ENCODE measurements at places on chromosomes 5 and 9.

DNA sequence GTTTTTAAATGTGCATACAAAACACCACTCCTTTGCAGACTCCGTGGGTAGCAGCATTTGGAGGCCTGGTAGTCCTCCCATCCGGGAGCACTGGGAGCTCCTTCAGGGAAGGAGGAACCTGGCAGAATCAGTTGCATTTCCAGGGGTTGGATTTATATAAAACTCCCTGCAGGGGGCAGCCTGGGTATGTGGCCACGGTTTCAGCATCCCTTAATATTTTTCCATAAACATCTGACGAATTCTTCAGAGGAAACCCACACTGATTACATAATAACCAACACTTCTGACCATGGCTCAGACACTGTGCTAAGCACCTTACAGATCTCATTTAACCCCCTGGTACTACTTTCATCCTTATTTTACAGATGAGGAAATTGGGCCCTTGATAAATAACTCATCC lies 6.1 kb upstream of the AFAP1L1 start:
- peak; percentile 7 for DNase-seq

DNA sequence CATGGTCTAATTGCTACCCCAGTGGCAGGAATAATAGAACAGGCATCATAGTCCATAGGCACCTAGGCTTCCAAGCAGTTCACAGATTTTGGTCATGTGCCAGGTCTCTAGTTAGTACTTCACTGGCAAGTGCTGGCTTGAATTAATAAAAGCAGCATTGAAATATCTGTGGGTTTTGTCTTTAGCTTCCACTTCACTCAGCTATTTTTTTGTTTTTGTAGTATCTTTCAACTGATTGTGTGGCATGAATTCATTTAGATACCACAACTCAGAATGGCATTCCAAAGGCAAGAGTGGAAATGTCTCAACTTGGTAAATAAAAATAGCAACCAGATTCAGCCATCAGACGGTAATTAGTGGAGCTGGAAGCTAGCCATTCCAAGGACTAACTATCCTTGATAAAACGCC lies 27.9 kb upstream of the ITGA2 start:
- DNase-seq = no peak

GRCh38 chr5:78592735-78593386 lies 55.7 kb downstream of the LHFPL2 start:
- no peak for DNase-seq

DNA sequence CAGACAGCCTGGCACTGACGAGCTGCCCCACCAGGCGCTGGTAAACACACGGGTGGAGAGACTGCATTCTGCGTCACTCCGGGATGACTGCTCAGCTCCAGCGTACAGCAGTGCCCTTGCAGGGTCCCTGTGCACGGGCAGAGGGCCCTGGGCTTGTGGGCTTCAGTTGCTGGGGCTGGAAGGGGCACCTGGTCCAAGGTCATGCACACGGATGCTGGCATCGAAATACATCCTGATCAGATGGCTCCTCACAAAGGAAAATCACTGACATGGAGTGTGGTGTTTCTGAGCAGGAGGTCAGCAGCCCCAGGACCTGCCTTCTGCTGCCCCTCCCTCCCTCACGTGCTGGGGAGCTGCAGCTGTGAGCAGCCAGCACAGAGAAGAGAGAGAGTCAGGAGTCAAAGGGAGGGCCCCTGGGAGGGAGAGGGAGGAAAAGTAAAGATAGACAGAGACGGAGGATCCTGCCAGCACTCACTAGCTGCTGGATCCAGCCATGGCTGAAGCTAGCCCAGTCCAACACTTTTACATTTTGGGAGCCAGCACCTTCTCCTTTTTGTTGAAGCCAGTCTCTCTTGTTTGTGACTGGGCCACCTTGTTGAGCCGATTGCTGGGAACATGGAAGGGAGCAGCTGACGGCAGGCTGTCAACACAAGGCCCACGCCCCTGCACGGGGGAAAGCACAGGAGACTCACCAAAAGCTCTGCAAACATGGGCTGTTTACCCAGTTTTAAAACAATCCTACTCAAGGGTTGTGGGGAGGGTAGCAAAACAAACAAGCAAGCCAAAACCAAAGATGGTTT lies 166.5 kb upstream of the PHYKPL start:
- no peak for DNase-seq

- no peak for DNase-seq
Observed at GRCh38 chr5:113692891-113693457, 179.5 kb downstream of the YTHDC2 start.

- no peak for DNase-seq
Observed at GRCh38 chr9:109297899-109298298, 23.0 kb downstream of the EPB41L4B start.

DNA sequence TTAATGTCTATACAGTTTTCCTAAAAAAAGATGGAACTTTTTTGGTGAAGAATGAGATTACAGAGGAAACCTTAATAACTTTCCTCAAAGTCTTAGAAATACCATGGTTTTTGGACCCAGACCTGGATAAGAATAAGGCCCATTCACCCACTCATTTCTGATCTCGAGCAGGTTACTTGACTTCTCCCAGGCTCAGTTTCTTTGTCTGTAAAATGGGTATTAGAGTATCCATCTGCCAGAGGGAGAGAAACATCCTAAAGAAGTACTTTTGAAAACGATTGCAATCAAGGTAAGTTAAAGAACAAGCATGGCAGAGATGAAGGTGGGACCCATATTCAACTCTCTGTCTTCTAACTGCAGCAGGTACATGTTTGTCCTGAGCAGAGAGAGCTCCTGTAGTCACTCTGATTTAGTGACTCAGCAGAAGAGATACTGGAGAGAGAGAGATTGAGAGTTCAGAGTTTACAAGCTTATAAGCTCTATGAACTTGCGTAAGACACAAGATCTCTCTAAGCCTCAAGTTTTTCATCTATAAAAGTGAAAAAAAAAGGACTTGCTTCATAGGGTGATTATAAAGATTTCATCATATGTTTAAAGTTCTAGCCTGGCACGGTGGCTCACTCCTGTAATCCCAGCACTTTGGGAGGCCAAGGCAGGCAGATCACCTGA lies 379.4 kb upstream of the SGCD start:
- DNase-seq = no peak

- no peak for DNase-seq
Observed at GRCh38 chr9:129934780-129935179, 99.5 kb downstream of the USP20 start.

DNA sequence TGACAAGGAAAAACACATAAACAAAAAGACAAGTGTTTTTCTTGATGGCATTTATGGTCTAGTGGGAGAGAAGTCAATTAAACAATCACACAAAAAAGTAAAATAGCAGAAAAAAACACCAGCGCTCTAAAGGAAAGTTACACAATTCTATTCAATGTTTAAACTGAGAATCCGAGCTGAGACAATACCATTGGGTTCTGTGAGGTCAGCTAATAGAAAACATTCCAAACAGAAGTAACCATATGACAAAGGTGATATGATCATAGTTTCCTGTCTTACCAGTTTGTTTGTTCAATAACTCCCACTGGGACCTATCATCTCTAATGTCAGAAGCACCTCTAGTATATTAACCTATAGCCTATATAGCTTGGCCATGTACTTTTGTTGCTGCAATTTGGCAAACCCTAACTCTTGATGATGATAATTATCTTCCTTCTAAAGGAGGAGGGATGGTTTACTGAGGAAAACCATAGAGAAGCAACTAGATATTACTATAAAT lies 1030.0 kb downstream of the CDH12 start:
- DNase-seq = no peak

- no peak for DNase-seq
Observed at GRCh38 chr9:114261987-114262386, 60.9 kb upstream of the ORM1 start.

GRCh38 chr5:160342413-160342941 lies 27.9 kb downstream of the C1QTNF2 start:
- DNase-seq = no peak

- no peak for DNase-seq
Observed at GRCh38 chr9:18622186-18622836, 148.4 kb downstream of the ADAMTSL1 start.

GRCh38 chr9:12516573-12516972 lies 176.6 kb upstream of the TYRP1 start:
- DNase-seq = no peak

DNA sequence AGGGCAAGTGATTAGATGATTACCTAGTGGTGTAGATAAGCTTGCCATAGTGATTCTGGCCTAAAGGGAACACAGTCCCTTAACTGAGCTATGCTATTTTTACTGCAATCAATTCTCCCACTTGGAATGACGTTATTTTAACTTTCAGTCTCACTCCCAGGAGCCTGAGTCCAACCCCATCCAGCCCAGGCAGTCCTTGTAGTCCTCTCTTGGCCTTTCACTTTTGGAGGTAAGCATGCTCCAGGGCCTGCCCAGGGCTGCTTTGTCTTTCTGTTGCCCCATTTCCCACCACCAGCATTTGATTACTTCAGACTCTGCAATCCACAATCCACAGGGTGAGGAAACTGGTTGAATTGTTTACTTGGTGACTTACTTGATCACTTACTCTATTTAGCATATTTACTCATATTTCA lies 233.0 kb downstream of the CD180 start:
- no peak for DNase-seq

- no peak for DNase-seq
Observed at GRCh38 chr5:62587737-62588136, 9.1 kb downstream of the LRRC70 start.

GRCh38 chr5:56490971-56491468 lies 257.9 kb upstream of the ANKRD55 start:
- no peak for DNase-seq

DNA sequence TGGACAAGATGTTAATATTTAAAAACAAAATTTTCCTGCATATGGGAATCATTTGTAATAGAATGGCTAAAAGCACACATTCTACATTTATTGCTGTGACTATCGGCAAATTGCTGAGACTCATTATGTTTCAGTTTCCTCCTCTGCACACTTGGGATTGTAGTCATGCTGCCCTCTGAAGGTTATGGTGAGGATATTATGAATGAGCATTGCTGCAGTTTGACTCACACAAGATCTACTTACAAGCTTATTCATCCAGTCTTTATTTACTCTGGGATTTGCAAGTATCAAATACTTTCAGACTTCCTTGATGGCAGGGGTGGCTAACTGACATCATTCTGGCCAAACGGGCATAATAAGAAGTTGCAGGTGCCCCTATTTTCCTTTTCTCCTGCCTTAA lies 9.5 kb upstream of the NFIL3 start:
- peak; percentile 4 for DNase-seq

- DNase-seq = no peak
Observed at GRCh38 chr5:514101-514485, 10.2 kb downstream of the SLC9A3 start.

DNA sequence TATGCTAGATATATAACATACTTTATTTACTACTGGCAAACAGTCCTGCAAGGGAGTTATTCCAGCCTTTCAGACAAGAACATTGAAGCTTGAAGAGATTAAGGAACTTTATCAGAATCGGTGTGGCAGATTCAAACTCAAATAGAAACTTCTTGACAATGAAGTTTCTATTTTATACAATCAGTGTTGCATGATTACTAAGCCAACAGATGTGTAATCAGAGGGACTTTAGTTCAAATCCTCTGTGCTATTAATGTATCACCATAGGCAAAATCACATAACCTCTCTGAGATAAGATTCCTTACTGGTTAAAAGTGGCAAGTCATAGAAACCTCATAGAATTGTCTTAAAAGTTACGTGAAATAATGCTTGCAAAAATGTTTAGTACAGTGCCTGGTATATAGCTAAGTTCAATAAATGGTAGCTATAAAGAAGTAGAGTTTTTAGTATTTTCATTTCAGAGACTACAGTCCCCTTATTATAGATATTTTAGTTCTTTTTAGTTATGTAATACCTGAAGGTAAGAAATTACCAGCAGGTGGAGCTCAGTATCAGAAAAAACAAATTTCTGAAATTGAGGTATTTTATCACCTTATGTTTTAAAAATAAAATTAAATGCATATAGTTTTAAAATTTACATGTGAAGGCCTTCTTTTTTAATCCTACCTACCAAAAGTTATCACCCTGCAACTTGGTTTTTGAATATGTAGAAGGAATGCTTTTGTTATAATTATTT lies 172.1 kb downstream of the FER start:
- DNase-seq = no peak

DNA sequence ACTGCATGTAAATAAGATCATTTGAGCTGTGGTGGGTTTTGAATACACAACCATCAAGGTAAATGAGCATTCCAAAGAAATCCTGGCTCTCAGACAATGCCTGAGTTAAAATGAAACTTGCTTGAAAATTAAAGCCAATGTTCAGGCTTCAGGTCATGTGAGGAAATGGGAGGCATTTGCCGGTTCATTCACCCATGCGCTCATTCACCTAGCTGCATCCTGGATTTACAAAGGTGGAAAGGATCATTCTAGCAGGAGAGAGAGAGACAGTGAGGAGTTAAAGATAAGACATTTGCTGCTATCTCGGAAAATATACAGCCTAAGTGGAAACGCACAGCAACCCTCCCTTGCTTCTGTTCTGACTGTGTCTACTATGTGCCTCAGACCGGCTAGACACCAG lies 143.8 kb upstream of the KLF4 start:
- no peak for DNase-seq

DNA sequence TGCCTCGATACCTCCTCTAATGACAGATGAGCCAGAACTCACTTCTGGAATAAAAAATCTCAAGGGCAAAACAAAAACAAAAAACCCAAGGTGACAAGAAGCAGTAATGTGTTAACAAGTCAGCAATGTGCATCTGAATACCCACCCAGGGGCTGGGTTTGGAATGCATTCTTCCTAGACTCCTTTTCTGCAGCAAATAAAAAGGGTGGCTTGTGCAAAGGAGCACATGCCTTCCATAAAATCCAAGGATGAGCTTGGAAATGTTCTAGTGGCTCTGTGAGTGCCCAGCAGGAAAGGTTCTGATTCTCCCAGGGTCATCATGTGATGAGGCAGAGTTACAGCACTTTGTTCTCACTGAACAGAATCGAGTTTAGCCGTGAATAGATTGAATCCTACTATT lies 599.9 kb downstream of the RAB3C start:
- no peak for DNase-seq

DNA sequence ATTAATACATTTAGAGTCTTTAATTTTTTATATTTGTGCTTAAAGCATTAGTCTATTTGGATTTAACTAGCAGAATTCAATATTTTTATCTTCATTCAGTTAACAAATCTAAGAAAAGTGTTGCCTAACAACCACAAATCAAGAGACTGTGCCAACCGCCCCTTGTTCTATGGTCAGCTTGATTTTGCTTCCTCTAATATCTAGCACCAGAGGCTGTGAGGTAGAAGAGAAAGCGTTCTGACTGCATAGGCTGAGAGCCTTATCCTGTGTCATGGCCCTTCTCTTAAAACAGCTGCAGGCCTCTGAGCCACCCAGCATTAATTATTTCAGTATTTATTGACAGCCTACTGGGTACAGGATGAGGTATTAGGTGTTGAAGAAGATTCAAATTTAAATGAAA lies 693.0 kb upstream of the CDH6 start:
- DNase-seq = no peak

DNA sequence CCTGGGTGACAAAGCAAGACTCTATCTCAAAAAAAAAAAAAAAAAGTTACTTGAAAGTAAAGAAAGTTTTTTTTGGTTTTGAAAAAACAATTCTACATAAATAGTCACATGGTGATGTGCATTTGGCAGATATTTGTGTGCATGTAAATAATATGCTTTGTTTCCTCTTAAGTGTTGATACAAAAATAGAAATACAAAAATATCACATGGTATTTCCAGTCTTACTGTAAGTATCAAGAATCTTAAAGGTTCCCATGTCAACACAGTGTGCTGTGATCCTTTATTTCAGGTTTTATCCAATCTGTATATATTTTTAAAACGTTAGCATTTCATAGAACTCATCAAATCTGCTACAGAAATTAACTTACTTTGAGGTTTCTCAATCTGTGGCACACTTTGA lies 521.9 kb downstream of the TLE4 start:
- DNase-seq = no peak

Data from erythroblast (primary cell).